ENCODE measurements at places on chromosomes 1 and 21. TPM values are rescaled to one million over a fixed set of nuclear protein-coding genes. Genes with fewer than 3 reads are reported as not detected.

- DNase-seq: no peak
Observed at GRCh38 chr1:26125946-26126320, 14.3 kb downstream of the PDIK1L start.

DNA sequence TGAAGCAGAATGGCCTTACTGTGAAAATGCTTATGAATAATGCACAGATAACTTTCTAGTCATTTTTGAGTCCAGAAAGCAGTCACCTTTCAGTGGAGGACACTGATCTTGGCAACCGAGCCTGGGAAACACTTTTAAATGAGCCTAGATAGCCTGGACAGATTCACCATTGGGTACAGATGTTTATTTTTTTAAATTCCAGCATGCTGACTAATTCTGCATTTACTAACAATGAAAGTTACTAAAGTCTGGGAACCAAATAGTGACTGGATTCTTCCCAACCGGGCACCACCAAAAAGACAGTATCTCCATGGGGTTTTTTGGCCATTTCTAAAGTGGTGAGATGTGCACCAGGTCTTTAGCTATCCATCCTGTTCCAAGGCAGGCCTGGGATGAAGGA lies 3.3 kb upstream of the FMOD start:
- peak; percentile 88 for DNase-seq

GRCh38 chr1:103069201-103069600 lies 39.1 kb downstream of the COL11A1 start:
- no peak for DNase-seq

- DNase-seq: no peak
Observed at GRCh38 chr1:211764701-211765100, 65.9 kb downstream of the LPGAT1 start.

GRCh38 chr1:63033211-63033610 lies 249.3 kb downstream of the ATG4C start:
- DNase-seq: no peak

GRCh38 chr1:19395678-19396192 lies 83.6 kb downstream of the SLC66A1 start:
- DNase-seq: peak; percentile 5

DNA sequence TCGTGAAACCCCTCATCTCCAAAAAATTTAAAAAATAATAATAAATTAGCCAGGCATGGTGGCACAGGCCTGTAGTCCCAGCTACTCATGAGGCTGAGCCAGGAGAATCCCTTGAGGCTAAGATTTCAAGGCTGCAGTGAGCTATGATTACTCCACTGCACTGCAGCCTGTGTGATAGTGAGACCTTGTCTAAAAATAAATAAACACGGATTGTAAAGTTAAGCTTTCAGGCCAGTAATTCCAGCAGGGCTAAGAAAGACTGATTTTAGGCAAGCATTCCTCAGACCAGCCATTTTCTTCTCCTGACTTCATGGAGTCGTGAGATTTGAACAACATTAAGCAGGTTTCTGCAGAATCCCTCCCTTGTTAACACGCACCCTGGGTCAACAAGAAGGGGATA lies 77.2 kb upstream of the EFHD2 start:
- no peak for DNase-seq

GRCh38 chr1:216822480-216822879 lies 99.3 kb upstream of the ESRRG start:
- DNase-seq: no peak

DNA sequence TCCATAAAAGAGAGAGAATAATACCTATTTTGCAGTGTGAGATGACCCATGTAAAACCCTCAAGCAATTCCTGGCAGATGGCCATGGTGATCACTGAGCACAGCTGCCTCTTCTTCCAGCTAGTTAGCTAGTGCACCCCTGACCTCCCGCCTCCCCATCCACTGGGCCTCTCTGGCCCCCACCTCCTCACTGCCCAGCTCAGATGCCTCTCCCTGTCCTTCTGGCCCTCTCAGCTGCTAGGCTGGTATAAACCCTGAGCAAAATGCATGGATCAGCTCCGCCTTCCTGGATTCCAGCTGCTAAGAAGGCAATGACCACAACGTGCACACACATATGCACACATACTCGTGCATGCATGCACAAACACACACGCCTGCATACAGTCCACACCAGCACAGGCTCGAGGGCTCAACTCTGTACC lies 117.2 kb downstream of the DMRTB1 start:
- DNase-seq: no peak

DNA sequence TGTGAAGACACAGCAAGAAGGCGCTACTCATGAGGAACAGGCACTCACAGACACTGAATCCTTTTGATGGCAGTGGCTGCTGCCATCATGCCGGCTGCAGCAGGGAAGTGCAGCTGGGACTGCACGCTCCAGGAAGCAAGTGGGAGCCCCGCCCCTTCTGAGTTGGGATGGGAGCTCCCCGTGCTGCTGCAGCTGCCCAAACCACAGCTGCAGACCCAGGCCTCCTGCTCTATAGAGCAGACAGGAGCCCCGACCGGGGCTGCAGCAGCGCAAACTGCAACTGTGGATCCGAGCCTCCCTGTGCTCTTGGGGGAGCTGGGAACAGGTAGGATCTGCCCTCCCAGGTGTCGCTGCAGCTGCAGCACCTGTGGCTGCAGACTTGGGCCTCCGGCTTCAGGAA lies 65.2 kb upstream of the MARK1 start:
- no peak for DNase-seq

DNA sequence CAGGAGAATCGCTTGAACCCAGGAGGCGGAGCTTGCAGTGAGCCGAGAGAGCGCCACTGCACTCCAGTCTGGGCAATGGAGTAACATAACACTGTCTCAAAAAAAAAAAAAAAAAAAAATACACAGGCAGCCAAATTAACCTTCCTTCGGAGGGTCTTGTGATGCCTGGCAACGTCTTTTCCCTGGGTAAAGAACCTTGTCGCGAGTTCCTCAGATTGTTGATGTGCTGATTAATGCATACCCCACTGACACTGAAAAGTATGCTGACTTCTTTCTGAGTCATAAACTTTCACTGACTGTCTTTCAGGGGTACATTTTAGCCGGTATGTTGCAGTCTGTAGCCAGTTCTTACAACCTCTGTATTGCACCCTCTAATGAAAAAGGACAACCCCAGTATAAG lies 95.1 kb upstream of the SOD1 start:
- DNase-seq: peak; percentile 65

- DNase-seq: peak; percentile 81
Observed at GRCh38 chr21:42193131-42193671, 25.7 kb upstream of the ABCG1 start.

DNA sequence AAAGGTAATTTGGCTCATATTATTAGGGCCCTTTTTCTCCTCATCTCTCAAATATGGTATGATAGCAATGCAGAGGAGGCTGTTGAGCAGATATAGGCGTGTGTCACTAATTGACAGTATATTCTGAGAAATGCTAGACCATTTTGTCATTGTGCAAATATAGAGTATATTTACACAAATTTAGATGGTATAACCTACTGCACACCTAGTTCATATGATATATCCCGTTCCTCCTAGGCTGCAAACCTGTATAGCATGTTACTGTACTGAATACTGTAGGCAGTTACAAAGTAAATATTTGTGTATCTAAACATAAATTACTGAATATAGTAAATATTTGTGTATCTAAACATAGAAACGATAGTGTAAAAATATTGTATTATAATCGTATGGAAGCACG lies 8.6 kb downstream of the ZBTB37 start:
- DNase-seq: no peak

DNA sequence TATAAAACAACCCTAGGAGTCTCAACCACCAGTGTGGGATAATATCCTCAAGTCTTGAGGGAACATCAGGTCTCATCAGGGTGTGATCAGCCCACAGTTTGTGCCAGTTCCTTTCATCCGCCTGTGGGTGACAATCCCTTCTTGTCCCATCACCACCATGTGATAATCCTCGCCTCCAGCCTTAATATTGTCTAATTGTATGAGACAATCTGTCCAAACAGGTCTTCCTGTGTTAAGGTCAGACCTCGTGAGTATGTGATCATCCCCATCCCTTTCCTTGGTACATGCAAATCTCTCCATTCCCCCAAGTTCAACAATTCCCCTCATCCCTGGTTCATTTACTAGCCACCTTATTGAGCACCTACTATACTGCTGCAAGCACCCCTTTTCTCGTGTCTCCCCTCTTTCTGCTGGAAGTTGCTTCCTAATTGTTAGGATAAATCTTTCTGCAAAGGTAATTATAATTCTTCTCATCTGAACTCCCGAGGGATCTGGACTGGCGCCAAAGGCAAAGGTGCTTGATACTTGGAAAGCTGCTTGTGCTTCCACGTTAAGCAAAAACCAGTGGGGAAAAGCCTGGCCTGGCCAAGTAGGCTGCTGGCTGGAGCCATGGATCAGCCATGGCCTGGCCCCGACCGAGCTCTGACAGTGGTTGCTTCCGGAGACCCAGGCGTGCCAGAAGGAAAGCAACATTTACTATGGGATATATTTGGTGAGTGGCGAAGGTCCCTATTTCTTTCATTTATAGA lies 92.5 kb downstream of the RNF220 start:
- no peak for DNase-seq

DNA sequence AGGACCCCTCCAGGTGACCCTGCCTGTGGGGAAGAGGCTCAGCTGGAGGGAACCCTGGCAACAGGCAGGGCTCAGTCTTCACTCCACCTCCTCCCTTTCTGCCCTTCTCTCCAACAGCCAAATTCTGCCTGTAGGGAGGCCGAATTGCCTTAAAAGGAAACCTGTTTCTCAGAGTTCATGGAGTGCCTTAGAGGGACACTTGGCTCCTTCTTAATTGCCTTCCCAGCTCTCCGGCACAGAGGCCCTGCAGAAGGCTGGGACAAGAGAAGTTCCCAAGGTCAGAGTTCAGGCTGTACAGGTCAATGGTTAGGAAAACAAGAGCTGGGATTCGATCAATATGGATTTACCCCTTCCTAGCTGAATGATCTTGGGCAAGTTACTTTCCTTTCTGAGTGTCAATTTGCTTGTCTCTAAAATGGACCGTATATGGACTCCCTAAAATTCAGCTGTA lies 6.2 kb downstream of the CSRP1 start:
- DNase-seq: no peak

DNA sequence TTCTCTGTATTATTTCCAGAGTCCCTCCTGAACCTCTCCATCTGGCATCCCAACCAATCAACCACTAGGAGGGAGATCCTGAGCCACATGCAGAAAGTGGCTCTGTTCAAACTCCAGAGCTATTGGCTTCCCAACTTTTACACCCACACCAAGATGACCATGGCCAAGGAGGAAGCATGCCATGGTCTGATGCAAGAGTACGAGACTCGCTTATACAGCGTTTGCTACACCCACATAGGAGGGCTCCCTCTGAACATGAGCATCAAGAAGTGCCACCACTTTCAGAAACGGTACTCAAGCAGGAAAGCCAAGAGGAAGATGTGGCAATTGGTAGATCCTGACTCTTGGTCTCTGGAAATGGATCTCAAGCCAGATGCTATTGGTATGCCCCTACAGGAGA lies 23.6 kb downstream of the RGSL1 start:
- DNase-seq: no peak

- peak; percentile 100 for DNase-seq
Observed at GRCh38 chr1:150162862-150163706, 13.4 kb downstream of the PLEKHO1 start.

- DNase-seq: peak; percentile 94
Observed at GRCh38 chr1:218488986-218489385, 143.8 kb downstream of the TGFB2 start.

GRCh38 chr1:1433804-1434130 lies 1.7 kb upstream of the VWA1 start:
- peak; percentile 62 for DNase-seq

DNA sequence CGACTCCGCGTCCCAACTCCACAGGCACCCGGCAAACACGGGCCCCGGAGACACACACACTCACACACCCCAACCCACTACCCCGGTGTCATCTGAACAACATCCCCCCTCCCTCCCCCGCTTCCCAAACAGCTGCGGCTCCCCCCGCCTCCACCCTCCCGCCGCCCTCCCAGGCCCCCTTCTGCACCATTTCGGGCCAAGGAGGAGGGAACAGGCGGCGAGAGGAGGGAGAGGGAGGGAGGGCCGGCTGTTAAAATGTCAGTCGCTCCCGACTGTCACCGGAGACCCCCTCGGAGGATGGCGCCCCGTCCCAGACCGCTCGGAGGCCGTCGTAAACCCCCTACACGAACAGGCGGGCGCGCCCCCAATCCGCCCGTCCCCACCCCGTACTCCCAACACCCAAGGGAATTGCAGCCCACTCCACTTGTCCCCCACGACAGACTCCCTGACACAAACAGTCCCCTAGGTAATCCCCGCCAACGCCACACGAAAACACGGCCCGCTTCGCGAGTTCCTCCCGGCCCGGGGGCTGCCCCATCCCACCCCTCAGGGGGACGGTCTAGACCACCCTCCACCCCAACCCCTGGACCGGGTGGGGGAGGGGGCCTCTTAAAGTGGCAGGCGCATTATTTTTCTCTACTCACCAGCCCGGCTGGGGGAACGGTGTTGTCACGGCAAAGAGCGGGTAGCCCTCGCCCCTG lies 583 bp downstream of the MEF2D start:
- no peak for DNase-seq

DNA sequence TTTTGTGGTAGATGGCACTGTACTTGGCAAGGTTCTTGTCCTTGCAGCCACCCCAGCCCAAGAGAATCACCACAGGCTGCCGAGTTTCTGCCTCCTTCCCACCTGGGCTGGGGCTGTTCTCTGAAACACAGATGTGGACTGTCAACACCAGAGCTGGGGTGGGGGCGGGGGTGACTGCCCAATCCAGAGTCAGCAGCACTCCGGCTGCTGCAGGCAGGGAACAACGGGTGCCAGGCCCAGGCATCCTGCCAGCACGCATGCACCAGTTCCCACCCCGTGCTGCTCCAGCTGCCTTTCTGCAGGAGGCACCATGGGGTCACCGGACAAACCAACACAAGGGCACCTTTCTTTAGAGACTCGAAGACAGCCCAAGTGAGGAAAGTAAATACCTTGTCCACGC lies 14.1 kb downstream of the TMEM53 start:
- peak; percentile 28 for DNase-seq

- DNase-seq: no peak
Observed at GRCh38 chr1:227841096-227841495, 25.6 kb downstream of the PRSS38 start.

GRCh38 chr1:108712606-108713150 lies at the start of gene FNDC7:
FNDC7 (plus strand) TSS chr1:108712908; CDS start chr1:108712934, 26 bp downstream.
- DNase-seq: no peak

GRCh38 chr1:36982709-36983108 lies 51.6 kb downstream of the GRIK3 start:
- no peak for DNase-seq

DNA sequence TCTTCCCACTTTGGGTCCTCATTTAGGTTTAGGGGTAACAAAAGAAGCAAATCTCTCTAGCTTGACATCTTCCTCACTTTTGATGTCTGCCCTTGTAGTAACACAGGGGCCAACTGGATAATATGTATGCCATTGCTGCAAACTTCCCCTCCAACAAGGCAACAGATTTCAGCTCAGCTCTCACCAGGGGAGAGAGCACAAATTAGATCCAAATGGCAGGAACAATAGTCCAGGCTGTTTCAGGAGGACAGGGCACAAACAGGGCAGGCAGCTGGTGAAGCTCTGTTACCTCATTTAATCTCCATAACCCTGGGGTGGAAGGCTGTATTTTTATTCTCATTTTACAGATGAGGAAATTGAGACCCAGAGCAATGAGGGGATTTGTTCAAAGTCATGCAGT lies 4.3 kb upstream of the PIK3R3 start:
- no peak for DNase-seq

TCHHL1 gene
- total RNA-seq: not detected

CASQ2 gene
- not detected for total RNA-seq

MSTO1 gene
- total RNA-seq: 42.7 TPM

MIXL1 gene
- not detected for total RNA-seq

GLIS1 gene
- total RNA-seq: 0.14 TPM

ZNF683 gene
- not detected for total RNA-seq

SLC25A33 gene
- total RNA-seq: 8.2 TPM

ACTA1 gene
- not detected for total RNA-seq

WNT3A gene
- not detected for total RNA-seq

LCE3E gene
- total RNA-seq: not detected

BRDT gene
- not detected for total RNA-seq

BEST4 gene
- 0.05 TPM for total RNA-seq

All from A172 (cell line).